ENCODE measurements at places on chromosomes 5 and 9. TPM values are rescaled to one million over a fixed set of nuclear protein-coding genes. Genes with fewer than 3 reads are reported as not detected.

NR6A1 gene
- 4.7 TPM for total RNA-seq

FBXO38 gene
- total RNA-seq, result 21.4 TPM

SAP30L gene
- total RNA-seq, result 28.1 TPM

CRHBP gene
- total RNA-seq, result not detected

MLANA gene
- not detected for total RNA-seq

ECSCR gene
- not detected for total RNA-seq

CCDC171 gene
- 0.16 TPM for total RNA-seq

FCN2 gene
- total RNA-seq, result not detected

ADGRV1 gene
- total RNA-seq, result 0.42 TPM

C7 gene
- not detected for total RNA-seq

ARL14EPL gene
- total RNA-seq, result not detected

GARIN3 gene
- not detected for total RNA-seq

TAF1L gene
- total RNA-seq, result under 0.01 TPM

CD14 gene
- total RNA-seq, result 12.2 TPM

OR1J2 gene
- total RNA-seq, result not detected

CBY3 gene
- not detected for total RNA-seq

PCDHAC2 gene
- 0.10 TPM for total RNA-seq

CRB2 gene
- total RNA-seq, result 0.78 TPM

TAF11L13 gene
- total RNA-seq, result not detected

SERINC5 gene
- total RNA-seq, result 47.2 TPM

- DNase-seq, result no peak
Measured at GRCh38 chr5:124206540-124206939, 539.9 kb downstream of the ZNF608 start.

DNA sequence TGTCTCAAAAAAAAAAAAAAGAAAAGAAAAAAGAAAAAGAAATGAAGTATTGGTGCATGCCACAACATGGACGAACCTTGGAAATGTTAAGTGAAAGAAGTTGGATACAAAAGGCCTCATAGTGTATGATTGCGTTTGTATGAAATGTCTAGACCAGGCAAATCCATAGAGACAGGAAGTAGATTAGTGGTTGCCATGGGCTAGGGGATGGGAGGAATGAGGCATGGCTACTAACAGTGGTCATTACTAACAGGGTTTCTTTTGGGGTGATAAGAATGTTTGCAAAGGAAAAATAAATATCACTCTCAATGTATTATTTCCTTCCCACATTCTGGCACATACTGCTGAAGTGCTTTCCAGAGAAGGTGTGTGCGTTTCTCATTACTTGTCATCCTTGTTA is 44.1 kb downstream of the UGCG start:
- DNase-seq, result no peak

- peak; percentile 35 for DNase-seq
Measured at GRCh38 chr5:96595300-96596090, 66.7 kb upstream of the CAST start.

- DNase-seq, result no peak
Measured at GRCh38 chr9:107954312-107954711, 464.7 kb upstream of the KLF4 start.

GRCh38 chr5:25349746-25350145 is 705.0 kb upstream of the CDH10 start:
- DNase-seq, result no peak

DNA sequence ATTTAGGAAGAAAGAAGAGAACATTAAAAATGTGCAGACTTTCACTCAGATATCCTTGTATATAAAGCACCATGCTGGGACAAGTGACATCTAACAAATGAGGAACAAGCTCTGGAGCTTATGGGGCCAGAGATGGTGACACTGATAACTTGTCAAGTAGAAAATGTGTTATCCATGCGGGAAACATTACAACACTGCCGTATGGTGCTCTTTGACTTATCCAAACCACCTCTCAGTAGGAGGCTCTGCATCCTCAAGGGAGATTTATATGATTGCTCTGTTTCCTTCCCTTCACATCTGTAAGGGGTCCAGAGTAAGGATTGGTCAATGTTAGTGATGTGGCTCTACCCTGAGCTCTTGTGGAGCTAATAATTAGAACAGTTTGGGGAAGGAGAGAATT is 23.5 kb downstream of the KCTD16 start:
- DNase-seq, result no peak

GRCh38 chr9:103941104-103941503 is 153.0 kb upstream of the SMC2 start:
- DNase-seq, result no peak

DNA sequence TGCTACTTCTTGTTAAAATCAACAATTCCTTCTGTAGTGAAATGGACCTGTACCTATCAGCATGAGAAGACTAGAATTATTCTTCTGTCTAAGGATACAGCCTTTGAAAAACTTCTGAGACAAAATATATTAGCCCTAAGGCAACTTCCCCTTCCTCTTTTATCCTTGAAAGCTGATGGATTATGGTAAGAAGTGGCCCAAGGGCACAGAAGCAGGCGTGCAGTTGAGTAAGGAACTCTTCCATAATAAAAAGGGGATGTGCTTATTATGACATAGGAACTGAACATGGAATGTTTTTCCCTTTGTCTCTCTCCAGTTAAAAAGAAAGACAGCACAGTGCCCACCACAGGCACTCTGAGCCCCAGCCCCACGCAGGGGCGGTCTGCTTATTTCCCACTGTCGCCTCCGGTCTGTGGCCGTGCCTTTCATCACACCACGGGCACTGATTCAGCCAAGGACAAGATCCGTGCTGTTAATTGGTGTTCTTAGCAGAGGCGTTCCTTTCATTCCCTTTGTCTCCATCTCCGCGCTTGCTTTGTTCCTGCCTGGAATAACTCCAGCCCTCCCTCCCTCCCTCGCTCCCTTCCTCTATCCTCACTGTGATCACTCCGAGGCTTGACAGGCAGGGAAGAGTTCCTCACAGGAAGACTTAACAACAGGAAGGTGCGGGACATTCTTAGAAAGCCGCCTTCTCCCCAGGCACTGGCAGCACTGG is 135.9 kb upstream of the OTULINL start:
- DNase-seq, result no peak

- peak; percentile 61 for DNase-seq
Measured at GRCh38 chr5:6820851-6821479, 107.7 kb downstream of the TENT4A start.

DNA sequence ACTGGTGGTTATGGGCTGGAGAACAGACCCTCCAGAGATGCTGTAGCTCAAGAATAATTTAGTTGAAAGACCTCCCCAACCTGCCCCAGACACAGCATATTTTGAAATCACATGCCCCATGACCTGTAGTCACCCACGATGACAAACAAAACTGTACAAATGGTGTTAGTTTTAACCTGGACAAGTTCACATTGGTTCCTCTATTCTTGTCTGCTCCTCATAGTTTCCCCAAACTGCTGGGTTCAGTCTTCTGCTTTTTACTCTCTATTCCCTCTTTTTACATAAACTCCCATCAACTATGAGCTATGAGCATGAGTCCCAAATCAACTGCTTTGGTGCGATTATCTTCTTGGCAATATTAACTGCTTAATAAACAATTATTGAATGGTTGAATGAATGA is 365.3 kb upstream of the CLINT1 start:
- no peak for DNase-seq

DNA sequence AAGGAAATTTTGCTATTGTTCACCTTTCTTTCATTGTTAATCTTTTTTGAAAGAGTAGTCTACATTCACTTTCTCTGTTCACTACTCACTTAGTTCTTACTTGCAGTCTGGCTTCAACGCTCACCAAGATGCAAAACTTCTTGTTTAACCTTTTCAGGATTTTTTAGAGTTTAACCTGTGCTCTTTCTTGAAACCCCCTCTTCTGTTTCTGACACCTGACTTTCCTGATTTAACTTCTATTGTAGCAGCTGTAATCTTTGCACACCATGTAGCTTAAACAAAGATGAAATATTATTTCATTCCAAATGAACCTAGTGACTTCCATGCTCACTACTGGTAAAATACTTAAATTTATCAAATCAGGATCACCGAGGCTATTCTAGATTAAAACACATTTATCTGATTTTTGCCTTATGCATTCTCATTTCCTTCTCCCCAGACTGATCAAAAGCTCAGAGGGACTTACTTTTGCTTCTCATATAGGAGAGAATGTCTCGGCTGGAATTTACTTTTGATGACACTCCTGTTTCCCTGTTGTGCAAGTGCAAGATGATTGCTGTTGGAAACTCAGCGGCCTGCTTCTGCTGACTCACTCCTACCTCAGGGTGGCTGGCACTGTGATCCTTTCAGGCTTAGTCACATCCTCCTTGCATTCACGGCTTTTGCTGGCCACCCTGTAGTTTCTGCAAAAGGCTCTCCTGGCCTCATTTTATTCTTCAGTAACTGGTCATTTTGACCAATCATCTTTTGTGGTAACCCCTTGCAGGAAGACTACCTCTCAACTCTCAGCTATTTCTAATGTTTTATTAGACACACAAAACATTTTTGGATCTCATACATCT is 109.3 kb upstream of the IFNE start:
- DNase-seq, result peak; percentile 90

DNA sequence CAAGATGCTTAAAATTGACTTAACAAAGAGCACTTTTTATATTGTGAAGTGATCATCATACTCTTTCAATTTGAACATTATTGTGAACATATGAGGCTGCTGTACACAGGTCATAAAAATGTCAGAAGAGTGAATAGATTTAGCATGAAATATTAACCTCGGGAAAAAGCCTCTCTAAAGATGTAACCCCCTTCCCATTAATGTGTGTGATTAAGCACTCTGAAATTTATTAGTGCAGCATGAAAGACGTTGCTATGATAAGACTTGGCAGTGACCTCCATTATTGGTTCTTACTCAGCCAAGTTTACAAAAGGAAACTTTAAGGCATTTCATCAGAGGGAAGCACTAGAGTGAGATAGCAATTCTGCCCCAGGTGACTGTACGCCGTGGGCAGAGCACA is 326.5 kb downstream of the NTRK2 start:
- DNase-seq, result no peak

DNA sequence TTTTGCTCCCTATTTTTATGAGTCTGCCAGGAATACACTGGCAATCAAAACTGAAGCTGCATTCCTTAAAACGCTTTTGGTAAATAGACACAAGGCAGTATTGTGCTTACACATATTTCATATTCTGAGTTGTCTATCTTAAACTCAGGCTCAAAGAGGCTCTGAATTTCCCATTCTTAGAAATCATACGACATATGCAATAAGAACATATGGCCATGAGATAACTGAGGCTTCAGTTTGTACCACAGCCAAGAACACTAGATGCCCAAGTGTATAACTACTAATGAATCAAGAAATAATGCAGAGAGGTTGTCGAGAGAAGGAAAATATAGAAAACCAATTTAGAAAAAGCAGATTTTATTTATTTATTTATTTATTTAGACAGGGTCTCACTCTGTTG is 357.4 kb downstream of the NDUFS4 start:
- DNase-seq, result no peak

- no peak for DNase-seq
Measured at GRCh38 chr5:9537223-9538141, 8.4 kb downstream of the SEMA5A start.

GRCh38 chr9:134190232-134191121 is 26.1 kb upstream of the RNU6ATAC start:
- no peak for DNase-seq

- DNase-seq, result peak; percentile 72
Measured at GRCh38 chr9:94909250-94909894, 182.9 kb downstream of the AOPEP start.

DNA sequence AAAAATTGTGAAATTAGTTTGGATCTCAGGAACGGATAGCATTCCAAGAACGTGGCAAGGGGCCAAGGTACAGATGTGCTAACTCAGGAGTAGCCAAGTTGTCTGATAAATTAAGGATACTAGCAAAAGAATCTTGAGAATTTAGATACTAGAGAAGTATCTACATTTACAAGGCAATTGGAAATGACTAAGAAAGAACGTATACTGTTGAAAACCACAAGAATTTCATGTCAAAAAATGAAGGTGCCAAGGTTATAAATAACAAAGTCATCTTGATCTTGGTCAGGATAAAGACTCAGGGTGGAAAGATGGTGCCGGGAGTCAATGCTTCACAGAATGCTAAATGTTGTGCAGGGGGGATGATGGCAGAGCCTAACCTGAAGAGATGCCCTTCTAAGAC is 19.2 kb downstream of the CAPSL start:
- no peak for DNase-seq

GRCh38 chr9:71737455-71737854 is 30.9 kb downstream of the CEMIP2 start:
- DNase-seq, result peak; percentile 58

GRCh38 chr5:68505917-68506860 is 290.6 kb downstream of the PIK3R1 start:
- peak; percentile 83 for DNase-seq

DNA sequence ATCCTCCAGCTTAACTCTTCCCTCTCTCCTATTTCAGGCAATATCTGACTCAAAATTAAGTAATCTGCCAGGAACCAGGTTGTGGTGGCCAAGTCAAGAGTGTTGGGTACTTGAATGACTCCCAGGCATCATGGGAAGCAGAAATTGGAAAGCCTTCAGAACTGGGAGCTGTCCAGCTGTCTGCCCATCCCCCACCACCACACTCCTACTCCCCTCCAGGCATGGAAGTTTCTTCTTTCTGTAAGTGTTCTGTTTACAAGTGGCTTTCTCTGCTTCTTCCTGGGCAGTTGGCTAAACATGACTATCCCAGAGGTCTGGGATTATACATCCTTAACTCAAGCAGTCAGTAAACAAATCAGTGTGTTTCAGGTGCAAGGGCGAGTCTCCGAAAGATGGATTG is 14.6 kb upstream of the PBX3 start:
- no peak for DNase-seq

- no peak for DNase-seq
Measured at GRCh38 chr9:92359394-92359995, 33.7 kb downstream of the CENPP start.

DNA sequence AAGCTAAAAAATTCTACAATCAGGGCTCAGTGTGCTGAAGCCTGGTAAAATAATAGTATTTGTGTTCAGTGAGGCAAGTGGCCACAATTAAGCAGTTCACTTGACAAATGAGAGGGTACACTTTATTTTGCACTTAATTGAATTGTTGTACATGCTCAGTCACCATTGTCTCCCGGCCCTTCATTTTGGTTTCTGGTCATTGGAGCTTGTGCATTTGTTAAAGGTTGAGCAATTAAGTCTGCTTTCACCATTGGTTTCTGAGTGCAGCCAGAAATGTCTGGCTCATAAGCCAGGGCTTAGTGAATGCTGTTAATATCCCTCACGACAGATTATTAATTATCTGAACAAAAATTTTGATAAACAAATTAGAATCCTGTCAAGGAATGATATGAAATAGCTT is 89.6 kb downstream of the PRDM6 start:
- DNase-seq, result no peak

DNA sequence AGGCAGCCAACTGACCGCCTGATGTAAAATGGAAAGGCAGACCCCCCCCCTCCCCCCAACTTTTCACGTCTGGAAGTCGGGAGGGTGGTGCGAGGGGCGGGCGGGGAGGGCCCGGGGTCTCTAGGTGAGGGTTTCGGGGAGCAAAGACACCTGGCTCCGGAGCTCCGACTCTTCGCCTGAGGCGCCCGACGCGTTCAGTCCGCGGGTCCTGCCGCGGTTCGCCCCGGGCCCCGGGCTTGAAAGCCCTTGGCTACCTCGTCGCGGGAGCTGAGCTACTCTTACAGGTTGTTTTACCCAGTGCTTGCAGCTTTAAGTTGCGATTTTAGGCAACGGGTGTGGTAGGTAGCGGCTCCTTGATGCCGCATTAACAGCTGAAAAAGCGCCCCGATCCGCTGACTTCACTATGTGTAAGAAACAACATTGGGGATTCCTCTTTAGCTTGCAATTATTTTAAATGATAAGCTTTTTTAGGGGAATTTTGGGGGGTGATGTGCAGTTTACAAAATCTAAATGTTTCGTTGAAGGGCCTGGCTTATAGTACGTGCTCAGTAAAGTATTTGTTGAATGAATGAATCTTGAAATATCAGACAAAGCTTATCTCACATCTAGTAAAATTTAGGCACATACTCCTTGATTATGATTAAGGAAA is 722 bp downstream of the CDC42SE2 start:
- peak; percentile 60 for DNase-seq
